ENCODE measurements at places on chromosomes 13 and 19.

DNA sequence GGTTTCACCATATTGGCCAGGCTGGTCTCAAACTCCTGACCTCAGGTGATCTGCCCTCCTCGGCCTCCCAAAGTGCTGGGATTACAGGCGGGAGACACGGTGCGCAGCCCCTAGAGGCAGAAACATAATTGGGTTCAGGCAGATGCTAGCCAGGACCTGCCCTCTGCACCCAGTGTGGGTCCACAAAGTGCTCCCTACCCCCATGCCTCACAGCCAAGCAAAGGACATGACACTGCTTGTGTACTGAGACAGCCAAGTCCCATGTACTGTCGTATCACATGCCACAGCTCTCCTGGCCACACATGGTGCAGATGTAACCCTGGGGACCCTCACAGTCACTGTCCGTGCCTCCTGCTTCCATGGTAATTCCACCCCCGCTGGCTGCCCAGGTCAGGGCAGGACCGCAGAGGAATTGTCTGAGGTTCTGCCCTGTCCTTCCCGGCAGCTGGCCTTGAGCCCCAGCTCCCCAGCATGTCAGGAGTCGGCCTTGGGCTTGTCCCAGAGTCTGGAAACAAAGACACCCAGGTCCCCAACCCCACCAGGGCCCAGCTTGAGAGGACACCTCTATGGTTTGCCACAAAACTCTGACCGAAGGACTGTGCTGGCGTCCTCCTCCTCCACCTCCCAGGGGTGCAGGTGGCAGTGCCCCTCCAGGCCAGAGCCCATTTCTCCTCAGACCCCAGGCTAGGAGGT is 7.6 kb downstream of the PRR36 start:
- no peak for DNase-seq

GRCh38 chr19:9076901-9077300 is 10.0 kb upstream of the OR1M1 start:
- no peak for DNase-seq

- DNase-seq = no peak
Measured at GRCh38 chr19:11780431-11781020, 13.7 kb downstream of the ZNF441 start.

- no peak for DNase-seq
Measured at GRCh38 chr13:30186634-30187415, 120.5 kb downstream of the KATNAL1 start.

- DNase-seq = no peak
Measured at GRCh38 chr19:18282021-18282787, 782 bp upstream of the JUND start.

GRCh38 chr19:589693-590395 is at the start of gene HCN2:
Gene HCN2 (plus strand): TSS chr19:589881. CDS start chr19:589946, 65 bp downstream.
- no peak for DNase-seq

DNA sequence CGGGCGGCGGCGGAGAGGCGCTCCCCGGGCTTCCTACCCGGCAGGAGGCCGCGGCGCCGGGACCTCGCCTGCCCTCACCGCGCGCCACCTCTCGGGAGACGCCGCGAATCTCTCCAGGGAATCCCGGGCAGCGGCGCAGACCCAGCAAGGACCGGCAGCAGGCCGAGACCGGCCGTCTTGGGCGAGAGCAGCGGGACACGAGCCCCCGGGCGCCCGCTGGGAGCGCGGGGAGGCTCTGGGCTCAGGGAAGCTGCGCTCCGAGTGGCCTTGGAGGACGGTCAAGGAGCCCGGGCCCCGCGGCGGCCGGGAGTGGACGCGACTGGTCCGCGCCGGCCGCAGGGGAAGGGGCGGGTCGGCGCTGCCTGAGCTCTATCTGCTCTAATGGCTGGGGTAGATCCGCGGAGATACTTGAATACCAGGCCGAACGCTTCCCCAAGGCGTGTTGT is 14.7 kb downstream of the CDX2 start:
- DNase-seq = no peak

- DNase-seq = no peak
Measured at GRCh38 chr19:35153701-35154524, 622 bp upstream of the FXYD5 start.

Data from AG04449 (cell line).